ENCODE measurements at places on chromosomes 13 and 19. TPM values are rescaled to one million over a fixed set of nuclear protein-coding genes. Genes with fewer than 3 reads are reported as not detected.

DNA sequence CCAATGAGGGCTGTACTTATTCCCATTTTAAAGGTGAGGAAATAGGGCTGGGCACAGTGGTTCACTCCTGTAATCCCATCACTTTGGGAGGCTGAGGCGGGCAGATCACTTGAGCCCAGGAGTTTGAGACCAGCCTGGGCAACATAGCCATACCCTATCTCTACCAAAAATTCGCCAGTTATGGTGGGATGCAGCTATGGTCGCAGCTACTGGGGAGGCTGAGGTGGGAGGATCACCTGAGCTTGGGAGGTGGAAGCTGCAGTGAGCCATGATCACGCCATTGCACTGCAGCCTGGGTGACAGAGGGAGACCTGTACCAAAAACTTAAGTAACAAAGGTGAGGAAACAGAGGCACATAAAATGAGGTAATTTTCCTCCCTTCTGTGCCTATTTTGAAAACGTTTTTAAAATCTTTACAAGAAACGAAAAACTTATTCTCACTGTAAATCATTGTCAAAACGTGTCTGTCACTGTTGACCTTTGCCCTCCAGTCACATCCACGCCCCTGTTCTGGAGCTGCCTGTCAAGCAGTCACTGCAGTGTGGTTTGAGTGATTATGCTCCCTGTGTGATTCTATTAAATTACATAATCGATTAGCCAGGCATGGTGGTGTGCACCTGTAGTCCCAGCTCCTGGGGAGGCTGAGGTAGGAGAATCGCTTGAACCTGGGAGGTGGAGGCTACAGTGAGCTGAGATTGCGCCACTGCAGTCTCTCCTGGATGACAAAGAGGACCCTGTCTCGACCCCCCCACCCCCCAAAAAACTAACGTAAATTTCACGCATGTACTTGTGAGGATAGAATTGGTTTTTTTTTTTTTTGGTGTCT is 12.5 kb downstream of the NOP53 start:
- DNase-seq: no peak

- peak; percentile 58 for DNase-seq
Observed at GRCh38 chr19:8363803-8364771, at the start of gene ANGPTL4. Gene ANGPTL4, plus strand, starts transcription at chr19:8364155. Its CDS starts 167 bp downstream, at chr19:8364322.

- DNase-seq: no peak
Observed at GRCh38 chr13:21333186-21333585, 125.9 kb downstream of the ZDHHC20 start.

- no peak for DNase-seq
Observed at GRCh38 chr13:25727250-25727649, 324.6 kb downstream of the SHISA2 start.

DNA sequence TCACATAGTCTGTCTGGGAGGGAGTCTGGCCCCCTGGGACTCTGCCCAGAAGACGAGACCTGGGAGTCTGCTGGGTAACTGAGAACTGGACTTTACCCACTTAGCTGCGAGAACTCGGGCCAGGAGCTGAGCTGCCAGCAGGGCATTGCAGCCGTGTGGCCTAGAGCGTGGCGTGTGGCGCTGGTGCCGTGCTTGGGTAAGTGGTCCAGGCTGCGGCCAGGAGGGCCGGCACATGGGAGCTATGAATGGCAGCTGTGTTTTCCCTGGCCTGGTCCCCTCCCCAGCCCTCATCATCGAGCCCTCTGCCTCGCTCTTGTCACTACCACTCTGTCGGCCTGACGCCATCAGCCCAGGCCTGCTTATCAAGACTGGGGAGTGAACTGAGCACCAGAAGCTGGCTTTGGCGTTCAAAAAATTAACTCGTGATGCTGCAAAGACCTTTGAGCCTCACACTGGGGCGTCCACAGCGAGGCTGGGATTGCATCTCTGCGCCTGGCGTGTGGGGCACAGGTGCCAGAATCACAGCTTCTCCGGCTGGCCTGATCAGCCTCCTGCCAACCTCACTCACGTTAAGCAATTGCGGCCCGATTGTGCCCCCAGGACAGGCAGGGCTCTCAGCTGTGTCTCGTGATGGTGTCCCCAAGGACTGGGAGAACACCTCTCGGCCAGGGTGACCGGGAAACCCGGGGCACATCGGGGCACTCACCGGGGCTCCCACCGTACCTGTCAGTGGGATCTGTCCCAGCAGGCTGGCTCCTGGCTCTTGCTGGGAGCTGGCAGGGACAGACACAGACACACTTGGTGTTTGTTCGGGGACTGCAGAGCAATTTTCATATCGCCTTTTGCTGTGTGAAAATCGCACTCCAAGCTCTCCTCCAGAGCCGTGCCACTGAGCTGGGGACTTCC is 85.9 kb downstream of the KDM4B start:
- no peak for DNase-seq

DNA sequence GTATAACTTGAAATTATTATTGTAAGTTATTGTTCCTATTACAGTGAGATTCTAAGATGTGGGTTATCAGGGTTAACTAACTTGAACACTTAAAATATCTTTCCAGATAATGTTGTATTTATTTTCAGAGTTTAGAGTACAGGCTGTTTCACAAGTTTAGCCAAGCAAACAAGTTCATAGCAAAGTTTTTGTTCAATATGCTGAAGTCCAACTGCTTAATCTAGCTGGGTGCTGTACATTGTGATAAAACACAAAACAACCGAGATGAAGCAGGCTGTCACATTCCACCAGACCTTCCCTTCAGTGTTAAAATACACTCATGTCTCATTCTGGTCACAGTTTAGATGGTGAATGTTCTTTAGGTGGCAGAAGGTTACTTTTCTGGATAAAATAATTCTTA is 148.0 kb upstream of the PCDH20 start:
- DNase-seq: no peak

GRCh38 chr19:34375598-34375997 is 10.6 kb downstream of the GPI start:
- no peak for DNase-seq

GRCh38 chr19:44848812-44849447 is 2.8 kb downstream of the NECTIN2 start:
- no peak for DNase-seq

GRCh38 chr19:54416695-54417491 is 1.6 kb downstream of the TTYH1 start:
- no peak for DNase-seq

- DNase-seq: peak; percentile 39
Observed at GRCh38 chr19:16626796-16627192, 1.2 kb downstream of the MED26 start.

GRCh38 chr19:28656644-28657043 is 556.3 kb downstream of the UQCRFS1 start:
- no peak for DNase-seq

- DNase-seq: no peak
Observed at GRCh38 chr19:32196690-32197420, 148.6 kb upstream of the ZNF507 start.

DNA sequence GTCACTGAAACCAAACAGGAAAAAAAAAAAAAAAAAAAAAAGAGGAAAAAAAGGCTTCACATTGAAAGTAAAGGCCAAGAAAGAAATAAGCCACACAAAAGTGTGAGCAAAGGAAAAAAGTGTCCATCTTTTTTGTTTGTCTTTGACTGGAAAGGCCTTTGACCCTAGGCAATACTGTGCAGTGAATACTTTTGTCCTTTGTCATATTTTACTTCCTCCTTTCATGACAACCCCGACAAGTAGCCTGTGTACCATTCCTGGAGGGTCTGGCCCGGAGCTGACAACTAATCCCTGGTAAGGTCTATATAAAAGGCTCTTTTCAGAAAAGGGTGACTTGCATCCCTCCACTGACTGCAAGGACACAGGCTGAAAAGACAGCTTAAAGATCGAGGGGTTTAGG is 12.9 kb upstream of the MICU2 start:
- no peak for DNase-seq

GRCh38 chr13:29487466-29488454 is 107.7 kb downstream of the SLC7A1 start:
- DNase-seq: no peak

- DNase-seq: no peak
Observed at GRCh38 chr13:93740334-93740733, 513.7 kb downstream of the GPC6 start.

GRCh38 chr19:7188698-7189629 is 105.2 kb downstream of the INSR start:
- no peak for DNase-seq

DNA sequence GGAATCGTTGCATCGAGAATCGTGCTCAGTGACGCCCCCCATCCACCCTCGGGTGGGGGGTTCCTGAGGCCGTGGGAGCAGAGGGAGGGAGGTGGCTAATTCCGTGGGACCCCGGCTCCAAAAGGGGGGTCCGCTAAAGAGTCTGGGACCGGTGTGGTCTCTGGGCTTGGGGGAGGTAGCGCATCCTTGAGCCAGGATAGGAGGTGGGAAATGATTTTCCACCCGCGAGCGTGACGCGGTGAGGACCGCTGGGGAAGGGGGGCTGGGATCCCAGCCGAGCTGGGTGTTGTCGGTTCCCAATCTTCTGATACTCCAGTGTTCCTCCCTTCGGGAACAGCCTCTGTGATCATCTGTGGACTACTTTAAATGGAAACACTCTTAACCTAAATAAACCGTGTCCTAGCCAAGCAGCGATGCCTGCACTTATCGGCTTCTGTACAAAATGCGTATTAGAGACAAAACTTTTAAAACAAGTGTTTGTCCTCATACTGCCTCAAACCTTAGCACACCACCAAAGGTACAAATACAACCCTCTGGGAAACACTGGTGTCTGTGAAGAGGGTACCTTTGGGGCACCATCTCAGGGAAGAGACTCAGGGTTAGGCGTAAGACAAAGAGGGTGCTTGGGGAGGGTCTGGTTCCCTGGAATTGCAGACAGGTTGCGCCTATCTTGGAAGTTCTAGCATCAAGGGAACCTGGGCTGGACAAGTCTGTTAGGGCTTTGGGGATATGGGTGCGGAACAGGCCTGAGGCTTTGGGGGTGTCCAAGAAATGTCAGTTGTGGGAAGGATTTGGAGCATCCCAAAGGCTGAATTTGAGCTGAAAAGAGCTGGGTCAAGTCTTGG is 16.0 kb downstream of the KCNC3 start:
- DNase-seq: no peak

GRCh38 chr13:114035583-114036531 is 62.0 kb upstream of the C13orf46 start:
- no peak for DNase-seq

- no peak for DNase-seq
Observed at GRCh38 chr13:41762796-41763195, 198.1 kb downstream of the VWA8 start.

DNA sequence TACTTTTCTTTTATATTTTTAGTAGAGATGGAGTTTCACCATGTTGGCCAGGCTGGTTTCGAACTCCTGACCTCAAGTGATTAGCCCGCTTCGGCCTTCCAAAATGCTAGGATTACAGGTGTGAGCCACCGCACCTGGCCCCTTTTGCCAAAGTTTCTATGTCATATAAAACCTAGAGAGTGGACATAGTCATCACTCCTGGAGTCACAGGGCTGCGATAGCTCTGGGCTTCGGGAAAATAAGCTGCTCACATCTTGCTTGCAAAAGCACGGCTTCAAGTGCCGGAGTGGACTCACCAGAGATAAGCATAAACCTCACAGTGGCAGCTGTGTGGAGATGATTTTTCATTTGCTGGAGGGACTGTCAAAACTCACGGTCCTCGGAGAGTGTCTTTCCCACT is 171.2 kb downstream of the TEX29 start:
- no peak for DNase-seq

- DNase-seq: no peak
Observed at GRCh38 chr19:15372470-15372869, 7.1 kb downstream of the AKAP8 start.

GRCh38 chr13:39602614-39603366 is at the start of gene LHFPL6:
Gene LHFPL6, minus strand, starts transcription at chr13:39603193.
- DNase-seq: peak; percentile 85

GRCh38 chr13:33787051-33787591 is 30.8 kb upstream of the RFC3 start:
- DNase-seq: no peak

DNA sequence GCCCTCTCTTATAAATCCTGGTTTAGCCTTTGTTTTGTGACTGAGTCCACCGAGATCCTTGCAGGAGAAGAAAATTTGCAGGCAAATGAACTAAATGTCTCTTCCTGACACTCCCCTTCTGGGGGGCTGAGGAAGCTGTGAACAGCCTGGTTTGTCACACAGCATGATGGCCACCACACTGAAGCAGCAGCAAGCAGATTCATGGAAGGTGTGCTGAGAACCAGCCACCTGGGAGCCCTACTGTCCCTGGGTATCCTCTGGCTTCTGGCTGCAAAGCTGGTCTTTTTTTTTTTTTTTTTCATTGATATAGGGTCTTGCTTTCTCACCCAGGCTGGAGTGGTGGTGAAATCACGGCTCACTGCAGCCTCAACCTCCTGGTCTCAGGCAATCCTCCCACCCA is 11.2 kb downstream of the MRPS12 start:
- DNase-seq: no peak

- DNase-seq: no peak
Observed at GRCh38 chr19:12664406-12665280, 1.9 kb downstream of the MAN2B1 start.

DNA sequence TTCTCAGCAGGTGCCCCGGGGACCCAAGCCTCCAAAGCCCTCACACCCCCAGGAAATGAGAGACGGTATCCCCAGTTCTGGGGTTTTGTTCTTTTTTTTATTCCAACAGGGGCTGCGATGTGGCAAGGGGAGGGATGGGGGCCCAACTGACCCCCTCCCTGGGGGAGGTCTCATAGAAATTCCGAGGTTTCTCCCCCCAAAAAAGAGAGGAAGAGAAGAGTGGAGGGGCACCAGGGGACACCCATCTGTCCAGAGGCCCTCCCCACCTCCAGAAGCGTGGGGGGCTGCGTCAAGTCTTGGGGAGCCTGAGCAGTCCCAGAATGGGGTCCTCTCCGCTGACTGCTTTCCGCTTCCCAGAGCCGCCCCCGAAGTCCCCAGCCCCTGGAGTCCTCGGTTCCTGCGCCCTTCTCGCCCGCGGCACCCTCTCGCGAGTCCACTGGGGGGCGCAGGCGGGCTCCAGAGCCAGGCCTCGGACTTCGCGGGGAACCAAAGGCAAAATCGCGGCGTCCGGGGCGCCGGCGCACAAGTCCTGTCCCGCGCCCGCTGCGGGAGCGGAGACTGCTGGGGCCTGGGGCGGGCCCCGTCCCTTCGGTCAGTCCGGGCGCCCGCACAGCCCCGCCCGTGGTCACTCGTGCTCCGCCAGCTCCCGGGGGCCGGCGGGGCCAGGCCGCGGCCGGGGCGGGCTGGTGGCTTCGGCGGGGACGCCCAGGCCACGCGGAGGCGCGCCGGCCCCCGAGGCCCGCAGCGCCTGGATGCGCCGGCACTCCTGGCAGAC is 4.4 kb upstream of the ATP1A3 start:
- DNase-seq: peak; percentile 59

GRCh38 chr19:18520848-18521691 is 800 bp downstream of the ELL start:
- DNase-seq: peak; percentile 44

- DNase-seq: peak; percentile 57
Observed at GRCh38 chr19:11673608-11674041, 65.1 kb downstream of the ZNF823 start.

GRCh38 chr13:99655351-99656091 is 154.2 kb downstream of the TM9SF2 start:
- DNase-seq: peak; percentile 31

Gene SLC1A6
- not detected for total RNA-seq

Gene CALR3
- not detected for total RNA-seq

Gene LILRA6
- not detected for total RNA-seq

Gene NLRP11
- 0.10 TPM for total RNA-seq

Gene CLIP3
- 0.15 TPM for total RNA-seq

Gene FCER2
- 0.89 TPM for total RNA-seq

Gene SBSN
- total RNA-seq: not detected

Gene IFNL1
- total RNA-seq: 0.91 TPM

Gene NOVA2
- total RNA-seq: not detected

Gene SOHLH2
- not detected for total RNA-seq

Gene MBD3
- 63.7 TPM for total RNA-seq

Gene R3HDM4
- total RNA-seq: 111 TPM

Gene FBXO17
- not detected for total RNA-seq
